ENCODE measurements at places on chromosomes 2 and 18.
A peak's percentile ranks its signal among the peaks of the same experiment; 100 is the strongest.

DNA sequence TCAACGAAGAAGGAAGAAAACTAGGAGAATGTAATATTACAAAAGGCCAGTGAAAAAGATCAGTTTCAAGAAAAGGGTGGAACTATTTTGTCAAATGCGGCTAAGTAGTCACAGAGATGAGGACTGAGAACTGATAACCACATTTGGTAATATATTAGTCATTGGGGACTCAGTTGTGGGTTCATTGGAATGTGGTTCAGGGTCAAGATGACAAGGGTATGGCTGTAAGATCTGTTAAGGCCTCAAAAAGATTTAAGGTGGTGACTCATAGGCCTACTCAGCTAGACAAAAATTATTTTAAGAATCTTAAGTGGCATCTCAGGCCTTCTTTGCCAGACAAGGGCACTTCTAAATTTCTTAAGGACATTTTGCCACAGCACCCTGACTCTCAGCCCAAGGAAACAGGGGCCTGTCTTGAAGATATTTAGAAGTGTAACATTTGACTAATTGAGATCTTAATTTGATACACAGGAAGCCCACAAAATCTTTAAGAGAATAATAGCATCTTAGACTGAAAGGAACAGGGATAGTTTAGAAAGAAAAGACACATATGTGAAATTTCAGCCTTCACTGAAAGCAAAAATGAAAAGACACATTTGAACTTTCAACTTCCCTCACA, 81.3 kb downstream of the STRADB start:
- peak; percentile 37 for DNase-seq

GRCh38 chr2:172342078-172342477, 85.3 kb upstream of the ITGA6 start:
- DNase-seq: no peak

DNA sequence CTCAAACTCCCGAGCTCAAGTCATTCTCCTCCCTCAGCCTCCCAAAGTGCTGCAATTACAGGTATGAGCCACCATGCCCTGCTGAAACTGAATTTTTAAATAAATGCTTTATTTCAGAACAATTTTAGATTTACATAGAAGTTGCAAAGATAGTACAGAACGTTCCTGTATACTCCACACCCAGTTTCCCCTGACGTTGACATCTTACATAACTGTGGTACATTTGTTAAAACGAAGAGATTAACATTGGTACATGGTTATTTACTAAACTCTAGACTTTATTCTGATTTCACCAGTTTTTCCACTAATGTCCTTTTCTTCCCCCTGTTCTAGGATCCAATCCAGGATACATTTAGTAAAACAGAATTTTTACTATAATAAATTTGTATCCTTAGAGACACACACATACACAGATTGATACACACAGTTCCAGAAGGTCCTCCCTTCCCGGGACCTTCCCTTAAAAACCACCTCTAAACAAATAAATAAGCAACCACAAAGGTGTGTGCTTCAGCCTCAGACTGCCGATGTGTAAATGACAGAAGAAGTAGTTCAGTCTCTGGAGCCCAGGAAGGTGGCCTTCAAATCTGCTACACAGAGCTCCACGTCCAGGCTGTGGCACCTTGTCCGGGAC, 6.9 kb downstream of the NEU2 start:
- no peak for DNase-seq

- DNase-seq: no peak
Observed at GRCh38 chr2:174535757-174536703, 49.2 kb upstream of the GPR155 start.

- DNase-seq: no peak
Observed at GRCh38 chr2:216504376-216504762, 5.7 kb downstream of the RPL37A start.

DNA sequence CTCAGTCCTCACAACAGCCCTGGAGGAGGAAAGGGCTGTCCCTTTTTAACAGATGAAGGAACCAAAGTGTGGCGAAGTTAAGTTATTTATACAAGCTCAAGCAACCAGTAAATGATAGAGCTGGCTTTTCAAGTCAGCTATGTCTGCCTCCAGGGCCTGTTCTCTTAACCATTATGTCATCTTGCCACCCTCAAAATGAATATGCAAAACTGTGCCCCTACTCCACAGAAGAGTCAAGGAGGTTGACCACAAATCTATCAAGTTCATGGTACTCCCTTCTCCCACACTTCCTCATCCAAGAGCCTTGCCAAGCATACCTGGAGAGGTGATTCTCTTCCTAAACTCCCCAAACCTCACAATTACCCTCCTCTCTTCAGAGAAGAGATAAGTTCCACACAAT, 37.3 kb upstream of the CREB1 start:
- no peak for DNase-seq

DNA sequence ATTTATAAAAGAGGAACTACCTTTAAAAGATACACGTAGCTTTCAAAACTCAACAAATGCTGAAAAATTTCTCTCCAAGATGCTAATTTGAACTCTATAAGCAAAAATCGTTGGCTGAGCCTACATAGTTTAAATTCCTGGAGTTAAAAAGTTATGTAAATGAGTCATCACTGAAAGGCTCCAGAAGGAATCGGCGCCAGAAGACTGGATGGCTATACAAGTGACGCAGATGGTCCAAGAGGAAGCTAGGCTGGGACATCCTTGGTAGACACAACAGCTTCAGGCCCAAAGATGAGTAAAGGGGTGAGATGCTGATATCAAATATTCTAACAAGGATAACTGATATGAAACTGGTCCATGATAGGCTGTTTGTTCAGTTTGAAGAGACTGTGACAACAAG, 22.8 kb upstream of the DNAH6 start:
- no peak for DNase-seq

GRCh38 chr2:45675263-45675812, 23.9 kb downstream of the PRKCE start:
- no peak for DNase-seq

- no peak for DNase-seq
Observed at GRCh38 chr2:3608373-3609278, 13.7 kb downstream of the COLEC11 start.

GRCh38 chr2:28172114-28172898, 220.4 kb upstream of the FOSL2 start:
- DNase-seq: no peak

GRCh38 chr18:59385191-59385590, 26.1 kb upstream of the LMAN1 start:
- no peak for DNase-seq

DNA sequence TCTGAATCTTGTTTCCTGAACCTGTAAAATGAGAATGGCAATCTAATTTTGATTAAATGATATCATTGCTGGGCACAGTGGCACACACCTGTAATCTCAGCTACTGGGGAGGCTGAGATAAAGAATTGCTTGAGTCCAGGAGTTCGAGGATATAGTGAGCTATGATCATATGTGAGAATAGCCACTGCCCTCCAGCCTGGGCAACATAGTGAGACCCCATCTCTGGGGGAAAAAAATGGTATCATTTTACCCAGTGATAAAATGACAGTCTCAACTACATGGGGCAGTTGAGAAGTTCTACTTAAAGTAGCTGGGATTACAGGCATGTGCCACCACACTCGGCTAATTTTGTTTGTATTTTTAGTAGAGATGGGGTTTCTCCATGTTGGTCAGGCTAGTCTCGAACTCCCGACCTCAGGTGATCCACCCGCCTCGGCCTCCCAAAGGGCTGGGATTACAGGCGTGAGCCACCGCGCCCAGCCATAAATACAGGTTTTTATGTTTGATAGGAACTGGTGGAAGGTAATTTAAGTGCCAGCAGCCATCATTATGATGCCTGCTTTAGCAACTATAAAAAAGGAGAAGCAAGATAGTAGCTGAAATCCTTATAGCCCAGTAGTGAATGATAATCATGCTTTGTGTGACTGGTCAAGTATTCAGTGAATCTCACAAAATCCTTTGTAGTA, 17.0 kb downstream of the BZW1 start:
- no peak for DNase-seq

DNA sequence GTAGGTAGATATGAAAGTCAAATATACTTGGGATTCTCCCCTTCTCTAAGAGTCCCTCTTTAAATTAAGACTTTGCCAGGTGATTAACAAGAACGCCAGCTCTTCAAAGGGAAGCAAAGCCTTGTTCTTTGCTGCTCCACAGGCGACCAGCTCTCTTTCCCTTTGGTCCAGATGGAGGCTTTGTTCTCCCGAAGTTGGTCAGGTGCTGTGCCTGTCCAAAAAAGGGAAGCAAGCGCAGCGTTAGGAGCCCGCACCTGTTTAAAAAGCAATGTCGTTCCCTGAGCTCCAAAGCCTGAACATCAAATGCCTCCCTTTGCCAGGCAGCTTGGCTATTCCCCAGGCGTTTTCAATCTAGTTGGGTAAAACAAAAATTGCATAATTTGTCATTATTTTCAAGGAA, 1913.1 kb upstream of the PIK3C3 start:
- no peak for DNase-seq

GRCh38 chr2:127080938-127081755, 25.8 kb downstream of the BIN1 start:
- DNase-seq: peak; percentile 69

DNA sequence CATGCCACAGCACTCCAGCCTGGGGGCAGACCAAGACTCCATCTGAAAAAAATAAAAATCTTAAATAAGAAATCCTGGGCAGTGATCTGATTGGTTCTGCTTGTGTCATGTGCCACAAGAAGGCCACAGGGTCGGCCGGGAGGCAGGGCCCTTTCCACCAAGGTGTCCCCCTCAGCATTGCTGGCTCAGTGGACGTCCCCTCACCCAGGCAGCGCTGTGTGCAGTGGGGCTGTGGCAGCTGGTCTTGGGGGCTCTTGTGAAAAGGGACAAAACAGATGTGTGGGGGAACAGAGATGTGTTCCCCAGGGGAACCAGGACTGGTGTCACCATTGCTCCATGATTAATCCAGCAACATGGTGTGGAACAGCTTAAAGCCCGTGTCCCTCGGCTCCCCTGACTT, 60.5 kb downstream of the HS6ST1 start:
- no peak for DNase-seq

DNA sequence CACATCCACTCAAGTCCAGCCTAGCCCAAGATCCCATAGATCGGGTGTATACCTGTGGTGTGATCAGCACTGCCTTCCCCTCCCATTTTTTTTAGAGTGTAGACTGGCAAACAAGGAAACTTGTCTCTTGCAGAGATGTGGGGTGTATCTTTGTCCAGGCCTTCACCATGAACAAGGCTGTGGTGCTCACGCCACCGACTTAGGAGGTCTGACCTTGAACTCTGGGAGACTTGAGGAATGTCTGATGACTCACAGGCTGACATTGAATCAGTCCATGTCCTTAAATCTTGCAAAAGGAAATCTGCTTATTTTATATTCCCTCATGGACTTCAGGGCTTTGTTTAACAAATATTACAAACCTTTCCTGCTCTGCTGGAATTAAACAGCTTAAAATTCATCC, 4.5 kb upstream of the CTIF start:
- DNase-seq: no peak

DNA sequence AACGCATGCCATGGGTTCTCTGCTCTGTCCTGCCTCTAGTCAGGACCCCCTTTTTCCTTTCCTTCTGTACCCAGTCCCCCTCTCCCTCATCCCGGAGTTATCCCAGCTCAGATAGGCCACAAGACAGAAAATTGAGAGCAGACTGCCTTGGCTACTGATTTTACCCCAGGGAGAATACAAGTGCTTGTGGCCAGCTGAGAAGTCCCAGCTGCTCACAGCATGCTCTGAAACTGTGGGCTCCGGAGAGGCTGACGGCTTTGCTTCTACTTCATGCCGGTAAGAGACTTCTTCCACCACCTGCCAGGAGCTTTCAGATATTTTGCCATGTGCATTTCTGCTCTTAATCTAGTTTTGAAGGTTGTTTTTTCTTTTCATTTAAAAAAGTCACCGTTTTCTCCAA, 20.0 kb upstream of the SIX2 start:
- DNase-seq: no peak

DNA sequence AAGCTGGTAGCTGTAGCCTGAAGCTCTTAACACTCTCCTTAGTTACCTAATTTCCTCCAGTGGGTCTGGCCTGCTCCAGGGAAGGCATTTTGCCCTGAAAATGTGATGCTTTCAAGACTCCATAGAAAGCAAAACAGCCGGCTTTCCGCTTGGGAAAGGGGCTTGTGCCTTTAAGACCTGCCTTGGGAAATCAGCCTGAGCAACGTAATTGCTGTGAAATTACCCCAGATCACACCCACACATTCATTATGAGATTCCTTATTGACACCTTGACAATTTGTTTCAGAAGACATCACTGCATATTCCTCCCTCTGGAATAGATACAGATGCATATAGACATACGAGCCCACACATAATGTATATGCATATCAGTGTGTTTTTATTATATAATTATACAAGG, 190.5 kb upstream of the SKOR2 start:
- DNase-seq: no peak

GRCh38 chr18:34261865-34262780, 37.4 kb upstream of the NOL4 start:
- DNase-seq: no peak

DNA sequence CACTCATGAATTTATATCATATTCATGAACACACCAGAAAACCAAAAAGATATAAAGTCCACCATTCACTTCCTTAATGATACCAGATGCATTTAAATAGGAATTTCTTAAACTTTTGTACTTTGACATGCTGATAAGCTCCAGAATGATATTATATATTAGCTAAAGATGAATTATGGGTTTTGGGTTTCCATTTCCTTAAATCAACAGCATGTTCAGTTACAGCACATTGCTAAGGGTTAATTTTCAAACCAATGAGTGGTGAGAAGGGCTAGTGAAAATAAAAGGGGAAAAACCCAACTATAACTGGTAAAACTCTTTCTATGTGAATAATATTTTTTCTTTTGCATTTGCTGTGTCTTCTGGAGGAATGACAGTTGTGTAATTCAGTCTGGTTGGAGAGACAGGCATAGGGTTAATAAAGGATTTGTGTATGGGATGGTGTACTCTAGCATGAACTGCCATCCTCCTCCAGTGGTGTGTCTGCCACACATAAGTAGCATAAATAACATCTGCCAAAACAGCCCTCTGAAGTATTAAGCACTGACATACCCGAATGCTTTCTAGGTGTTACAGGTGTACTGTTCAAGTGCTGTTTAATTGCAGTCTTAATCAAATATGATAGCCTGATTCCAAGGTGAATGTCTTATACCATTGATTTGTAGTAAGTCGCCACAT, 19.3 kb upstream of the CPS1 start:
- DNase-seq: no peak

- no peak for DNase-seq
Observed at GRCh38 chr2:83058683-83059082, 1400.4 kb downstream of the SUCLG1 start.

GRCh38 chr2:117762454-117762853, 52.0 kb upstream of the DDX18 start:
- DNase-seq: no peak

DNA sequence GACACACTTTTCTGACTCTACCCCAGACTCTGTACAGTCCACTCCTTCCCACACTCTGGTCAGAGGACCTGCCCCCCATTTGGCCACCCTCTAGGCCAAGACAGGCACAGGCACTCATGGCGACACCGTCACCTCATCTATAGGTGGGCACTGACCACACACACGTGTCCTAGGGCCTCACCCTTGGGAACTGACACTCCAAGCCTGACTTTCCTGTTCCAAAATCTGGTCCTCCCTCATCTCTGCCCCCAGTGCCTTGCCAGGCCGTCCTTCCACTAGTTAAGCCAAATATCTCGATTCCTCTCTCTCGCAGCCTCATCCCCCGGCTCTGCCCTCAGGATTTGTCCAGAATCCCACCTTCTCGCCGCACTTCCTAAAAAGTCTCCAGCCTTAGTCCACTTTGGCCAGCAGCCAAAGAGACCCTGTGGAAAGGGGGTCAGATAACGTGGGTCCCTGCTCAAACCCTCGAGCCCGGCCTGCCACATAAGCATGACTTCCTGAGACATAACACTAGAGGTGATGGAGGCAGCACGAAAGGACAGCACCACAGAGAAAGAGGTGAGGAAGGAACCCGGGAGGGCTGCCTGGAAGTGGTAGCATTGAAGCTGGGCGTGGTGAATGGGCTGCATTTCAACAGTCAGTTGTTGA, 105.8 kb upstream of the OTOS start:
- no peak for DNase-seq
